ENCODE measurements at places on chromosomes 3 and 15.

DNA sequence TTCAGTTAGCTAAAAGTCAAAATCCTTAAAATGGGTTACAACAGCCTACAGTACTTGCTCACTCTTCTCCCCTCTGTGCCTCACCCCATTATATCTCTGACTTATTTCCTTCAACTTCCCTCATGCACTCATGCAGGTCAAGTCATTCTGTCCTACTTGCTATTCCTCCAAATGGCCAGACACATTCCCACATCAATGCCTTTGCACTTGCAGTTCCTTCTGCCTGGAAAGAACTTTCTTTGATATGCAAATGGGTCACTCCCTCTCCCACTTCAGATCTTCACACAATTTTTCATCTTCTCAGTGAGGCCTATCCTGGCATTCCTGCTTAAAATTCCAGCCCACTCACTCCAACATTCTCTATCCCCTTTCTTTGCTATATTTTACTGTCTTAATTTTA lies 547.2 kb upstream of the TGFBR2 start:
- no peak for DNase-seq

DNA sequence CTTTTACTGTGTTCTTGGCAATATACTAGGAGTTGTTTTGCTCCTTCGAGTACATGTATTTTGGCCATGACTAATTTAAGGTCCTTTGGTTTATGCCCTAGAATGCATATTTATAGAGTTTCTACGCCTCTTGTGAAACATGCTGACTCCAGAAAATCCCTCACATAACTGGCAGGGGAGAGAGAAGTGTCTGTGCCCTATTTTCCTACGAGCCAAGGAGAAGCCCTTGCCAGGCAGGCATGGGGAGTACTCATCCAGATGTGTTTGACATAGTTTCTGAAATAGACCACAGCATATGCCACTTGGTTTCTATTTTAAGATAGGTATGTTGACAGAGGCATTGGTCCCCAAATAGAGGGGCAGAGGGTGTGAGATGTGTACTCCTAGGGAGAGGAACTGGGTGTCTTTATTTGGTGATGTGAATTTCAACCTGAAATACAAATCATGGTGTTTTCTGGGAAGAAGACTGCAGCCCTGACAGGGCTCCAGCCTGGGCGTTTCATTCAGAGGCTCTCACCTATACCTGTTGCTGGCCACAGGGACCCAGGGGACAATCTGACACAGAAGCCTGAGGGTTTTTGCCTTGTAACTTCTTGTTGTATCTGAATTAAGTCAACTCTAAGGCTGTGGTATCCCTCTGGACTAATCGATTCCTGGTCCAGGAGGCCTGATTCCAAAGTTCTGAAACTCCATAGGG lies 267.8 kb upstream of the C2CD4B start:
- no peak for DNase-seq

GRCh38 chr15:75455982-75456531 lies 4.6 kb upstream of the SIN3A start:
- DNase-seq, result peak; percentile 36

GRCh38 chr3:32143849-32144757 lies 37.7 kb downstream of the GPD1L start:
- DNase-seq, result peak; percentile 29

DNA sequence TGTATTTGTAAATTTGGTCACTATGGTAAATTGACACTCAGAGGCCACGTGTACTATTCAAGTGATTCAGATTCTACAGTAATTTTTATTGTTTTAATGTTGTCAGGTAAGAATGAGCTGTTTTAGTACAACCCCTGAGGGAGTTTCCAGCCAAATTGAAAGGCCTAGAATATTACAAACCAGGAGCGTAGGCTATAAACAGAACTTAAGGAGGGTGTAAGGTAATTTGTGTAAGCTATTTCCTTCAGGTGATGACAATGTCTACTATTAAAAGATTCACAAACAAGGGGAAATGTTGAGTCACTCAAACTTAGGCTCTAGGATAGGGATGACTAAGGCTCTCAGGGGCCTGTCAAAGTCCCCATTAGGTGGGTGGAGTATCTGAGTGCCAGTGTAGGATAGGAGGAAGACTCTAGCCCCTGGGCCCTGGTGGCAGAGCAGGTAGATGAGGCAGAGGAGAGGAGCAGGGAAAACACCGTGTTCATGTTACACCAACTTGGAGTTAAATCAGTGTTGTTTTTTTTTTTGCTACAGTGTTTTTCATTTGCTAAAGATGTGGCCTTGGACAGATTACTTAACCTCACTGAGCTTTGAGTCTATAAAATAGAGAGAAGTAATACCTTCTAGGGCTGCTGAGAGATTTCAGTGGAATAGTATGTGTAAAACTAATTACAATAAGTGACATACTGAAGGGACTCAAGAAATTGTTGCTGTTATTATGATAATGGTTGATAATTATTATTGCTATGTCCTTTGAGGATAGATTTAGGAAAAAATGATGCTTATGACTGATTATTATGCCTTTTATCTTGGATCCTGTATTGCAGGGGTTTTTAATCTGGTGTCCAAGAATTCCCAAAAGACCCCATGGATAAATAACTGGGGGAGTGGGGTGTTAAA lies 10.3 kb downstream of the TM4SF1 start:
- DNase-seq, result no peak

- no peak for DNase-seq
These were observed 347.4 kb downstream of the SI start for GRCh38 chr3:164730815-164731360.

DNA sequence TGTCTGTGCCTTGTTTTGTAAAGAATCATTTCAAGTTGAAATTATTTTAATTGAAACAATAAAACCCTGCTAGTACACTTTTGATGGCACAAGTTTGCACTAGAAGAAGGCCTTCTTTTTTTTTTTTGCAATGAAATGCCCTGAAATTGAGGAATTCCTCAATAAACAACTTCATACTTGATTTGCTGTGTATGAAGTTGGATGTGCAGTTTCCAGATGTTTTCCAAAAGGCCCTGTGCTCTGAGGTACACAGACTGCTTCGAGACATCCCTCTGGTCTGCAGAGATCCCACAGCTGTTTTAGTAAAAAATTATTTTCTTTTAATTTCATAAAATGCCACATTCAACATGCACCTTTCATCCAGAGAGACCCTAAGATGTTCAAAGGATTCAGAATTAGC lies 48.9 kb downstream of the HES1 start:
- DNase-seq, result no peak

DNA sequence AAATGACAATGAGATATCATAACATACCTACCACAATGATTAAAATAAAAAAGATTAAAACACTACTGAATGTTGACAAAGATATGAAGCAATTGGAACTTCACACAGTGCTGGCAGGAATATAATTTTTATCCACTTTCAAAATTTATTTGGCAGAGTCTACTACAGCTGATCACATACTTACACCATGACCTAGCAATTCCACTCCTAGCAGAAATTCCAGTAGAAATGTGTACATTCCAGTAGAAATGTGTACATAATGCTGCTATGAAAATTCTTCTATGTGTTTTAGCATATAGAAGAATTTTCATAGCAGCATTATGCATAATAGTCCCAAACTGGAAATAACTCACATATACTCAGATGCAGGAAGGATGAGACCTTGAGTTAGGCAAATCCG lies 43.5 kb downstream of the IFT57 start:
- no peak for DNase-seq

DNA sequence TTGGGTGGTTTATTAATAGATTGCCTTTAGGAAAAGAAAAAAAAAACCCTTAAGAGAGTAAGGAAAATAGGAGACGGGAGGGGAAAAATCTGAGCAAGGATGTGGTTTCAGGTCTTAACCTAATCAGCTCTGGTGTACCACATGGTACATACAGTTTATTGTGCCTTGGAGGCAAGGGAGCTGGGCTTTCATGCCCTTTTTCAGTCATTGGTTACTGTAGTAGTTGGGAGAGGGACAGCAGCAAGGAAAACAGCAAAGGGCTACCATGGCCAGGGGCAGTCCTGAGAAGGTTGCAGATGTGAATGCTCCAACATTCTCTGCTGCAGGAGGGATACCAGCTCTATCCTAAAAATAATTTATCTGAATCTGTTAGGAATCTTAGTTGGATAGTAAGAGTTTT lies 5.9 kb downstream of the CMC1 start:
- DNase-seq, result no peak

DNA sequence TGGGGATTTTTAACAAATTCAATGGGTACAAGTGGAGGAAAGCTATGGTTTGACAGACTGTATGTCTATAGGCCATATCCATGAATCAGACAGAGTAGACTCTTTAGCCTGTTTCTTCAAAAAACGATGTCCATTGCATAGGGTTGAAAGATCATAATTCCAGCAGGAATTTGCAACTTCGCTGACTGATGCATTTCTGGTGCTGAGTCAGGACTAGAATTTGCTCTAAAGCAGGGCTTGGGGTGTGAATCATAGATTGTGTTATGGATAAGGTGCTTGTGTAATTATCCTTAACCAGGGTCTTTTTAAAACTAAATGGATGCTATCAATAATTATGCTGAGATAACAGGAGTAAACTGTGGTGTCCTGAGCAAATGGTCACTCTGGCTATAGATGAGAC lies 200.4 kb upstream of the TBC1D5 start:
- no peak for DNase-seq

DNA sequence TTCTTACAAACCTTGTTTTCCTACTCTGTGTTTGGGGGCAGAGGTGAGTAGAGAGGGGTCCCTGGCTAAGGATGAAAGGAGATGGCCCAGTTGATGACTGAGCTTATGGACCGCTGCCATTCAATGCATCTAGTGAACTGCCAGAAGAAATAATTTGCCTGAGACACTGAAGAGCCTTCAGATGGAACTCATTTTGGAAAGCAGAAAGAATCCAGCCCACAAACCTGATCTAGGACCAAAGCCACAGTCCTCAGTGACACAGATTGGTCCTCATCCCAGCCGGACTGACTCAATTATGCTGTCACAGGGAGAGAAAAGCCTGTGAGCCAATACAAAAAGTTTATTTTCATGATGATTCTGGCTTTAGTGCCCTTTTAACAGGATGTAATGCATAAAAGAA lies 82.7 kb downstream of the CD47 start:
- no peak for DNase-seq

DNA sequence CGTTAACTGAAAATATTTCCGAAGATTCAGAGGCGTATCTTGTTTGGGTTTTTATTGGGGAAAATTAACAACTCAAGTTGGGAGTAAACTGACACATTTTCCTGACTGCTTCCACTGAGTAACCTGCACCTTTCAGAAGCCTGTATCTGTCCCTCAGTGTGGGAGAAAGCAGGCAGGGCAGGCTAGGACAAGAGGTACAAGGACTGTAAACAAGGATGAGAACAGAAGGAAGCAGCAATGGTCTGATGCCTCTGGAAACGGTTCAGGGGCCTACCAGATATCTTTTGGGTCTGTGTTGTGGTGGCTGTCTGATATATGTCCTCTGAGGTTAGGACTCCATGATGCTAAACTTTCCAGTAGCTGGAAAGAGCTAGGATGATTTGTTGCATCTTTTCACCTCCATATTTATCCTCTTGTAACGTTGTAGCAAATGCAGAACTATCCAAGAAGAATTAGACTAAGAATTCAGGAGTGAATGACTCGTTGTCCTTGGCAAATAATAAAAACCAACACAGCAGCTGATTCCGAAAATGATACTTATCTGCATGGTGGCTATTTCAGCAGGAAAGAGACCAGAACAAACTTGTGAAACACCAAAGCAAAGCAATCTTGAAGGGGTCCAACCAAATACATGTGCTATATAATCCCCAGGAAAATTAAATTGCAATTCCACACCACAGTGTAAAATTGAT lies 195.9 kb upstream of the ICE2 start:
- DNase-seq, result no peak

DNA sequence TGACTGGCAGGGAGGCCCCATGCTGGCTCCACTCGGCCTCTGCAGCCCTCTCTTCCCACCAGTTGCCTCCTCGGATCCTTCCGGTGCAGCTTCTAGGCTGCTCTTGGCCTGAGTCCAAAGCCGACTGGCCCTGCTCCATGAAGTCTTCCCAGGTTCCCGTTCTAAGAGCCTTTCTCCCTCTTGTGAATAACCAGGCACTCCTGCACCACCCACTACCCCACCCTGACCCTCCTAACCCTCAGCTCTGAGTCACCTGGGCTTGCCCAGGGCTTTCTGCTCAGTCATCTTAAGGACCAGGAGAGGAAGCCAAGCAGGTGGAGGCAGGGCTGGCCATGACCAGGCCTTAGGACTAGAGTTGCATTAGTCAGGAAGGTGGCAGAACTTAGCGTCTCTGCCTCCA lies 28.1 kb upstream of the CNBP start:
- DNase-seq, result no peak

GRCh38 chr3:143224716-143225115 lies 105.1 kb downstream of the CHST2 start:
- DNase-seq, result no peak

DNA sequence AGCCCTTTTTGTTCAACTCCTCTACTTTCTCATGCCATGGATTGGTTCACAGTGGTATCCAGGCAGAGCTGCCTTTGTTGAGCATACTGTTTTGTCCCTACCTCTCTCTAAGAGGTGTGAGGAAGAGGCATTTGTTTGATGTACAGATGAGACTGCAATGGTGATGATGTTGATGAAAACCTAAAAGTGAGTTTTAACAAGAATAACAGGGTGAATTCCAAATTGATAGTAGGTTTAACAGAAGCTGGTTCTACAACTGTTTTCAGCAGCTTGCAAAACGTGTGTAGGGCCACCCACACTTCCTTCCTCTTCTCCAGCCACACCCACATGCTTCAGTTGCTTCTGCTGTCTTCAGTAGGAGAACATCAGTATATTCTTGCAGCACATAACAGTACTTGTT lies 10.2 kb downstream of the SNRK start:
- DNase-seq, result no peak

DNA sequence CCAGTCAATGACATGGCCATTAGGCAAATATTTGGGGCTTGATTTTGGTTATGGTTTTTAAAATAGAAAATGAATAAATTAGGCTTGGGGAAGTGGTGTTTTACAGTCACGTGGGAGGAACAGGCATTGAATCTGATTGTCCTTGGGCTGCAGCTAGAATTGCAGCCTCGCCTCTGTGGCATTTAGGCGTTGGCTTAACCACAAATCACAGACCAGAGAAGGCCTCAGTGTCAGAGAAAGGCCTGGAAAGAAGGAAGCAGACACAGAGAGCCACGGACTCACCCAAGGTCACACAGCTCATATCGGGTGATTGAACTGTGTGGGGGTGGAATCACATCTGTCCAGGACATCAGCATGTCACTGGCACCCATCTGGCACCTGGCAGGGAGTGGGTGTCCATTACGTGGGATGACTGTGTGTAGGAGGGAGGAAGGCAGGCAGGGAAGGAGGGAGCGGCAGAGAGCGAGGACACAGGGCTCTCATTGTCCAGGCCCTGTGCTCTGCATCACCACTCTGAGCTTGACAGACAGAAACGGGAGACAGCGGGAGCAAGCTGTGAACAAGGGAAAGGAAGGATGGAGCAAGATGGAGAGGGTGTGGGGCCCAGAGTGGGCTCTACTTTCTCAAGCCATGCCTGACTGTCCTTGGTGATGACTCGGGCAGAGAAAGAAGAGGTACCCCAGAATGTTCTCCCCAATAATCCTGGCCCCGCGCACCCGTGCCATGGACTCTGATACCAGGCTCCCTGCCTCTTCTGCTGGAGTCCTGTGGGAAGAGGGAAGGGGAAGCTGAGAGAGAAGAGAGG lies 186.4 kb downstream of the FAM43A start:
- DNase-seq, result no peak

- DNase-seq, result no peak
These were observed 90.5 kb downstream of the FAM227B start for GRCh38 chr15:49530092-49530491.
